Dermis blood vessel endothelial cell (primary cell): ENCODE measurements at places on chromosomes 4 and X.

DNA sequence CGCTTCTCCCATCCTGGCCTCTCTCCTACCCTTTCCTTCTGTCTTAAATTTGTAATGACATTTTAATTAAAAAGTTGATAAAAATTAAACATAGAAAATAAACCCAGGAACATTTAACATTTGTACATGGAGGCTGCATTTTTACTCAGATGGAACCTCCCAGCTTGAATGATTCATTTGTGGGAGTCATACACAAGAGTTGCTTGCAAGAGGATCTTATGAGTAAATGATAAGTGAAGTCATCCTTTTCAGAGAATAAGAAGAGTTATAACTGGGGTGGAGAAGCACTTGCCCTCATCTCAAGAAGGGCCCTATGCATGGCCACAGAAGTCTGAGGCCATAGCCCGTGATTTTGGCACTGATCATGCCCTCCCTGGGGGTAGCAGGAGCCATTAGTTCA is 482.9 kb upstream of the BOD1L1 start:
- no peak for DNase-seq

- no peak for DNase-seq
These were observed 289.7 kb upstream of the GRID2 start for GRCh38 chr4:92014067-92014466.

GRCh38 chr4:110034026-110034393 is 121.3 kb downstream of the EGF start:
- DNase-seq, result no peak

DNA sequence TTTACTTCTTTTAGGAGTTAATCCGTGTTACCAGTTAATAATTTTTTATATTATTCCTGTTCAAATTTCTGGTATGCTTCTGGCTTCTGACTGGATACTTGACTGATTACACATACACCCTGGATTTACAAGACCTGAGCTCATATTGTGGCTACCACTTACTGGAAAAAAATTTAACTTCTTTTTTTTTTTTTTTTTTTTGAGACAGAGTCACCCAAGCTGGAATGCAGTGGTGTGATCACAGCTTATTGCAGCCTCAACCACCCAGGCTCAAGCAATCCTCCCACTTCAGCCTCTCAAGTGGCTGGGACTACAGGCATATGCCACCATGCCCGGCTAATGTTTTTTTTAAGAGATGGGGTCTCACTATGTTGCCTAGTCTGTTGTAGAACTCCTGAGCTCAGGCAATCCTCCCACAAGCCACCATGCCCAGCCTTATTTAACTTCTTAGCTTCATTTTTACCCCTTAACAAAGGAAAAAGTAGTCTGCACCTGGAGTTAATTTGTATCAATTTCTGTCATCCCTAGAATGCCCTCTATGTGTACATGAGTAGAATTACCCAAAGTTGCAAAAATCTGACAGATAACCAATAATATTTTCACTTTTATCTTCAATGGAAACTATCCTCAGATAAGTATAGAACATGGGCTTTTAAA is 50.3 kb downstream of the TMEM165 start:
- no peak for DNase-seq

- DNase-seq, result no peak
These were observed 39.7 kb upstream of the BMP3 start for GRCh38 chr4:80990851-80991250.

- DNase-seq, result no peak
These were observed 3.2 kb downstream of the TMEM144 start for GRCh38 chr4:158213466-158213865.

- no peak for DNase-seq
These were observed 6.5 kb downstream of the TEX13D start for GRCh38 chrX:124338733-124339514.

DNA sequence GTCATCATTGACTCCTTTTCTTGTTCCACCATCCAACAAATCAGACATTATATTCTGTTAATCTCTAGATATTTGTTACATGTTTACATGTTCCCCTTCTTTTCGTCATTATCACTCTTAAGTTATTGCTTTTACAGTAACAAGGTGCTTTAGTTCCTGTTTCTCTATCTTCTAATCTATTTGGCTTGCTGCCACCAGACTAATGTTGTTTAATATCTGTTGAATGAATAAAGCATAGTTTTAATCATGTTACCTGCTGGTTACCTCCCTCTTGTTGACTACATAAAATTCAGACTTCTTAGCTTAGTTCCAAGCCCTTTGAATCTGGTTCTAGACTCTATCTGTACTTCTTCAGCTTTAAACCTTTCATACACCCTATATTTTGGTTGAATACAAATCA is 129.8 kb upstream of the TRIM2 start:
- no peak for DNase-seq
